ENCODE measurements at places on chromosomes 1 and 21.
A peak's percentile ranks its signal among the peaks of the same experiment; 100 is the strongest.

- H3K27me3 ChIP-seq = no peaks in the 10 kb centered on the region
- no peak overlapping the region for H3K4me3 ChIP-seq
- H3K36me3 ChIP-seq = no peaks in the 10 kb centered on the region
- H3K4me1 ChIP-seq = peaks cover 3% of the 10 kb centered on the region
These were observed 393.1 kb downstream of the PTPRU start for GRCh38 chr1:29629401-29629800.

- no peak overlapping the region for H3K27ac ChIP-seq
- H3K27me3 ChIP-seq = no peaks in the 10 kb centered on the region
- no peak overlapping the region for H3K4me3 ChIP-seq
- H3K4me1 ChIP-seq = peaks cover 15% of the 10 kb centered on the region
- no peak for DNase-seq
These were observed 26.1 kb downstream of the CD58 start for GRCh38 chr1:116544588-116545358.

GRCh38 chr1:45221716-45222115, 15.3 kb upstream of the ZSWIM5 start:
- H3K4me3 ChIP-seq = no peak overlapping the region
- no peaks in the 10 kb centered on the region for H3K36me3 ChIP-seq
- DNase-seq = no peak
- no peak overlapping the region for H3K27ac ChIP-seq

DNA sequence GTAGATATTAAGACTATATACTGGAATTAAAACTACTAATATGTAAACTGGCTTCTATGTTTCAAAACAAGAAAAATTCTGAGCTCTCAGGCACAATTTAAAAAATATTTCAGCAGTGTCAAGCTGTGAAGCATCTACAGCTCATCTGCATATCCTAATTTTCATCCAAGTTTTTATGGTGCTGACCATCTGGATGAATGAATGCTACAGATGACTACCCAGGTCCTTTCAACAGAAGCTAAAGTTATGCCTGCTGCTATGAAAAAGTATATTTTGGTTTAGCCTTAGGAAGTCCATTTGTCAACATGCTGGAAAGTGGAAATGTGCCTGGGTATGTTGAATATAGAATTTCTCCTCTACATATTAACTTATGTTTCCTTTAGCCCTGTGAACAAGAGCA, 206.9 kb downstream of the NEGR1 start:
- no peaks in the 10 kb centered on the region for H3K27me3 ChIP-seq
- no peak overlapping the region for H3K4me3 ChIP-seq
- H3K4me1 ChIP-seq = no peaks in the 10 kb centered on the region
- H3K36me3 ChIP-seq = no peaks in the 10 kb centered on the region
- no peak overlapping the region for H3K27ac ChIP-seq
- DNase-seq = no peak

- H3K27ac ChIP-seq = no peak overlapping the region
- H3K36me3 ChIP-seq = no peaks in the 10 kb centered on the region
- H3K4me3 ChIP-seq = peak overlapping the region; percentile 59
These were observed 52.7 kb downstream of the AGPAT3 start for GRCh38 chr21:43917515-43918384.

DNA sequence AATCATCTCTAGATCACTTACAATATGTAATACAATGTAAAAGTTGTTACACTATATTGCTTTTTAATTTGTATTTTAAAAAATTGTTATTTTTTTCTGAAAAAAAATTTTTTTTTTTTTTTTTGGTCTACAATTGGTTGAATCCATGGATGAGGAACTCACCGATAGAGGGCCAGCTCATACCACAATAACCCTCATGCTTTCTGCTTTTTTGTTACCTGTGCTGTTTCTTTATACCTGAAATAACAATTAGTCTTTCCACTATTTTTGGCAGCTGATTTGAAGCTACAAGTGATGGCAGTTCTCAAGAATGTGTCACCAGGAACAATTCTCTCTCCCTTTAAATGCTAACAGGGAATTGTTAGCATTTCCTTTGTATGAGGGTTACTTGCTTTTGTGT, 12.0 kb downstream of the SMG7 start:
- H3K4me3 ChIP-seq = no peak overlapping the region
- no peak overlapping the region for H3K27ac ChIP-seq
- H3K27me3 ChIP-seq = no peaks in the 10 kb centered on the region
- no peaks in the 10 kb centered on the region for H3K36me3 ChIP-seq
- DNase-seq = no peak

- peaks cover 19% of the 10 kb centered on the region for H3K27me3 ChIP-seq
- peaks cover 7% of the 10 kb centered on the region for H3K4me1 ChIP-seq
- no peaks in the 10 kb centered on the region for H3K36me3 ChIP-seq
- no peak overlapping the region for H3K27ac ChIP-seq
- no peak for DNase-seq
These were observed 5.2 kb downstream of the KRTAP10-8 start for GRCh38 chr21:44617071-44617501.

DNA sequence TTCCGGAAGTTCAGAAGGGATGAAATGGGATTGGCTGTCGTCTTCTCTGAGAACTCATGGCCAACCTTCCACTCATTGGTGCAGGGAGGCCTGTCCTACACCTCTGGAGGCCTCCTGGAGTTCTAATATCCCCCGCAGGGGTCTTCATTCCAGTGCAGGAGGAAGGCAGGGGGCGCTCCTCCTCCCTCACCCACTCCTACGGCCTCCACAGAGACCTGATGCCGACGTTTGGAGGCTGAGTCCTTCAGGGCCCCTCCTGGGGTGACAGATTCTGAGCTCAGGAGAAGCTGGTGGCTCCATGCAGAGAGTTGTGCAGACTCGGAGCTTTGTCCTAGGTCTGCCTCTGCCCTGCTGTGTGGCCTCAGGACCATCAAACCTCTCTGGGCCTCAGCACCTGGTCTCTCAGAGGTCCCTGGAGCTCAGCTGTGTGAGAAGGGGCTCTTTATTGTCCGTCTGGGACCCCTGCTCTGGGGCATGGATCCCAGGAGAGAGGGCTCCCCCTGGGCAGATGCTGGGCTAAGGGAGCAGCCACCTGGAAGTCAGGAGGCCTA, 102.3 kb upstream of the WNT4 start:
- no peak overlapping the region for H3K4me3 ChIP-seq
- no peak for DNase-seq
- H3K4me1 ChIP-seq = no peaks in the 10 kb centered on the region
- H3K36me3 ChIP-seq = no peaks in the 10 kb centered on the region

DNA sequence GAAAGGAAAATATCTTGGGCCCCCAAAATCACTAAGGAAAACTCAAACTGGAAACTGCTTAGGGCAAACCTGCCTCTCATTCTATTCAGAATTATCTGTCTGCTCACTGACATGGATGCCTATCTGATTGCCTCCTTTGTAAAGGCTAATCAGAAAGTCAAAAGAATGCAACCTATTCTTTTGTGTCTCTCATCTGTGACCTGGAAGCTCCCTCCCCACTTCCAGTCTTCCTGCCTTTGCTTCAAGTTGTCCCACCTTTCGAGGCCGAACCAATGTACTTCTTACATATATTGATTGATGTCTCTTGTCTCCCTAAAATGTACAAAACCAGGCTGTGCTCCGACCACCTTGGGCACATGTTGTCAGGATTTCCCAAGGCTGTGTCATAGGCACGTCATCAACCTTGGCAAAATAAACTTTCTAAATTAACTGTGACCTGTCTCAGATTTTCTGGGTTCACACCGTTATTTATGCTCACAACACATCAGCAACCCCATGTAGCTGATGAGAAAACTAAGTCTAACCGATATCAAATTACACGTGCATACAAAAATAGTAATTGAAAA, 302.3 kb upstream of the NRIP1 start:
- H3K27me3 ChIP-seq = no peaks in the 10 kb centered on the region
- H3K36me3 ChIP-seq = no peaks in the 10 kb centered on the region
- H3K4me1 ChIP-seq = no peaks in the 10 kb centered on the region
- no peak for DNase-seq

GRCh38 chr1:40955266-40955665, 24.2 kb upstream of the CTPS1 start:
- H3K27me3 ChIP-seq = no peaks in the 10 kb centered on the region
- H3K4me3 ChIP-seq = no peak overlapping the region
- peaks cover 15% of the 10 kb centered on the region for H3K4me1 ChIP-seq
- H3K36me3 ChIP-seq = no peaks in the 10 kb centered on the region
- DNase-seq = no peak
- no peak overlapping the region for H3K27ac ChIP-seq

- H3K36me3 ChIP-seq = no peaks in the 10 kb centered on the region
- no peak for DNase-seq
- H3K4me1 ChIP-seq = no peaks in the 10 kb centered on the region
- H3K27me3 ChIP-seq = no peaks in the 10 kb centered on the region
These were observed 11.5 kb upstream of the SLC2A7 start for GRCh38 chr1:9037476-9038337.

- DNase-seq = no peak
- no peaks in the 10 kb centered on the region for H3K27me3 ChIP-seq
- no peaks in the 10 kb centered on the region for H3K4me1 ChIP-seq
- no peaks in the 10 kb centered on the region for H3K36me3 ChIP-seq
- H3K27ac ChIP-seq = no peak overlapping the region
- H3K4me3 ChIP-seq = no peak overlapping the region
These were observed 357.4 kb downstream of the LMX1A start for GRCh38 chr1:164999146-164999545.

DNA sequence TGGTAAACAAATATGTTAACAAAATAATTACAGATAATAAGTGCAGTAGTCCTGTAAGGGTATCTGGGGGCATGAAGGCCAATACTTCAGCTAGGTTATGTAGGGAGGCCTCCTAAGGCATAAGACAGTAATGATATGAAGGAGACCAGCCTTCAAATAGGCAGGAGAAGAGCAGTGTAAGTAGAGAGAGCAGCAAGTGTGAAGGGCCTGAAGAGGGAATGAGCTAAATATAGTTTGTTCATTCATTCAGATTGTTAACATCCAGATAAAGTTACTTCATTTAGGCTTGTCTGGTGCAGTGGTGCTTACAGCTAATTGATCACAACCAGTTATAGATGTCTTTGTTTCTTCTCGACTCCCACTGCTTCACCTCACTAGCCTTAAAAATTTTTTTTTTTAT, 71.1 kb downstream of the EPB41 start:
- no peak overlapping the region for H3K27ac ChIP-seq
- no peaks in the 10 kb centered on the region for H3K27me3 ChIP-seq
- H3K4me3 ChIP-seq = no peak overlapping the region
- DNase-seq = no peak

GRCh38 chr1:50491142-50491541, 67.9 kb upstream of the DMRTA2 start:
- H3K4me1 ChIP-seq = no peaks in the 10 kb centered on the region
- no peak for DNase-seq
- no peak overlapping the region for H3K4me3 ChIP-seq
- H3K27ac ChIP-seq = no peak overlapping the region

DNA sequence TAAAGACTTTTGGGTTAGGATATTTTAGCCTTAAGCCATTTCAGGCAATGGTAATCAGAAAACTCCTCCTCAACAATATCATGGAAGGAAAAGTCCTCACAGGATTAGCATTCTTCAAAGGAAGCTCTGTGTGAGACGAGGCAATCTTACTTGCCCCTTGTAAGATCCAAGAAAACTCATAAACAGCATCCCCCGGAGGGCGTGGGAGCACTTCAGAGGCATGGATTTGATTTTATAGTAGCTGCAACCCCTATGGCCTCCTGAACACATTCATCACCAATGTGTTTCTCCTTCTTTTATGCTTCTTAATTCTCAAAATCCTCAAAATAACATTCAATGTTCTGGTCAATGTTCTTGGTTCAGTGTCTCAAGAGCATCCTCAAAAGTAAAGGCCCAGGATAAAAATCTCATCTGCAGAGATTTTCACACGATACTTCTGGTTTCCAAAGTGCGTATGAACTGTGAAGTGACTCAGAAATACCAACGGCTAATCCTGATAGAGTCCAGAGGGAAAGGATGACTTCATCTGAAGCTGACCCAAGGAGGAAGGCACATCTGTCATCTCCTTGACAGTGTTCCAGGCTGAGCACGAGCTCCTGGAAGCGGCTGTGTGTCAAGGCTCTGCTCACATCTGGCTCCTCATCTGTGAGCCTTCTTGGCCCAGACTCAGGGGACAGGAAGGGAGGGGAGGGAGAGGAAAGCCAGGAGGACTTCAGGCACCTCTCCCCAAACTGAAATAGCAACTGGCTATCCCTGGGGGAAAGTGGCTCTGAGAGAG, 49.3 kb upstream of the PSEN2 start:
- DNase-seq = peak; percentile 19
- no peak overlapping the region for H3K27ac ChIP-seq
- H3K4me1 ChIP-seq = peaks cover 15% of the 10 kb centered on the region

DNA sequence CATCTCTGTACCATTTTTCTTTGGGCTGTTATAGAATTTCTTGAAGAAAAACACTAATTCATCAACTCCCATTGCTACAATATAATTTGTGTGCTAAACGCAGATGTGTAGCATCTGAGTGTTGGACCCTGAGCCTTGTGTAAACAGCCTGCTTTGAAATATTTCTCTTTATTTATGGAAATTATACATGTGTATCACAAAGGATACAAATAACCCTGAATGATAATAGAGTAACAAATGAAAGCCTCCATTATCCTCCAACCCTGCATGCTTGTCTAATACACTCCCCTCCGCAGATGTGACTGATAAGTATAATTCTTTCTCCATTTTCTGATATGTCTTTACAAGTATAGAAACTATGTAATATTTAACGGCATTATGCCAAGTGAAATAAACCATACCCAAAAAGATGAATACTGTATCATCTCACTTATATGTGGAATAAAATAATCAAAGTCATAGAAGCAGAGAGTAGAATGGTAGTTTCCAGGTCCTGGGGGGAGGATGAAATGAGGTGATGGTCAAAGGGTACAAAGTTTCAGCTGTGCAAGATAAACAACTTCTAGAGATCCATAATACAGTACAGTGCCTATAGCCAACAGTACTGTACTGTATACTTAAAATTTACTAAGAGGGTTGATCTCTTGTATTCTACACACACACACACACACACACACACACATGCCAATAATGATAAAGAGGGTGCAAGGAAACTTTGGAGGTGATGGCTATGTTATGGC, 2.8 kb upstream of the ADAM30 start:
- no peaks in the 10 kb centered on the region for H3K4me1 ChIP-seq
- no peak overlapping the region for H3K4me3 ChIP-seq
- no peaks in the 10 kb centered on the region for H3K36me3 ChIP-seq
- peaks cover 7% of the 10 kb centered on the region for H3K27me3 ChIP-seq
- no peak overlapping the region for H3K27ac ChIP-seq
- no peak for DNase-seq

- H3K4me3 ChIP-seq = no peak overlapping the region
- no peak for DNase-seq
- H3K27ac ChIP-seq = no peak overlapping the region
These were observed 41.1 kb upstream of the RPL11 start for GRCh38 chr1:23650344-23650990.

GRCh38 chr1:240687820-240688219, 75.9 kb upstream of the GREM2 start:
- no peaks in the 10 kb centered on the region for H3K4me1 ChIP-seq
- H3K27me3 ChIP-seq = no peaks in the 10 kb centered on the region
- no peak overlapping the region for H3K27ac ChIP-seq
- no peak for DNase-seq
